ENCODE measurements at places on chromosomes 2 and 18. TPM values are rescaled to one million over a fixed set of nuclear protein-coding genes. Genes with fewer than 3 reads are reported as not detected.

The NTSR2 gene
- total RNA-seq = not detected

GRCh38 chr2:50345701-50346591, 686.0 kb downstream of the NRXN1 start:
- no peak for DNase-seq

- no peak for DNase-seq
Measured at GRCh38 chr2:56860991-56861390, 677.2 kb downstream of the CCDC85A start.

DNA sequence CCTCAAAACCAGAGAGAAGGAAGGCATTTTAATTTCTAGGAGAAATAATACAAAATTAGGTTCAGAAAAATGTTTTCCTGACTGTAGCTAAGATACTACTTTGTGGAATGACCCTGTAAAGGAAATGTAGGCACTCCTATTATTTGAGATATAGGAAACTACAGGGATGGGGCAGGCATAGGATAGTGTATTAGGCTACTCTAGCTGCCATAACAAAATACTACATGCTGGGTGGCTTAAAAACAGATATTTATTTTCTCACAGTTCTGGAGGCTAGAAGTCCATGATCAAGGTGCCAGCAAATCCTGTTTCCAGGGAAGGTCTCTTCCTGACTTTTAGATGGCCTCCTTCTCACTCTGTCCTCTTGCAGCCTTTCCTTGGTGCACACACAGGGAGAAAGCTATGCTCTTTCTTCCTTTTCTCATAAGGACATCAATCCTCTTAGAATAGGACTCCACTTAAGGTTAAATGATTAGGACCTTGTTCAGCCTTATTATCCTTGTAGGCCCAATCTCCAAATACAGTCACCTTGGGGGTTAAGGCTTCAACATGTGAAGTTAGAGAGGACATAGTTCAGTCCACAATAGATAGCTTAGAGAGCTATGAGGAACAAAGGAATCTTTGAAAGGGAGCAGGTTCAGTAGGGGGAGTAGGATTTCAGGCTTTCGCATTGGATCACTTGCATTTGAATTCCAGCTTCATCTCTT, 14.0 kb upstream of the CAVIN2 start:
- no peak for DNase-seq

The SEMA4F gene
- total RNA-seq = 5.7 TPM

DNA sequence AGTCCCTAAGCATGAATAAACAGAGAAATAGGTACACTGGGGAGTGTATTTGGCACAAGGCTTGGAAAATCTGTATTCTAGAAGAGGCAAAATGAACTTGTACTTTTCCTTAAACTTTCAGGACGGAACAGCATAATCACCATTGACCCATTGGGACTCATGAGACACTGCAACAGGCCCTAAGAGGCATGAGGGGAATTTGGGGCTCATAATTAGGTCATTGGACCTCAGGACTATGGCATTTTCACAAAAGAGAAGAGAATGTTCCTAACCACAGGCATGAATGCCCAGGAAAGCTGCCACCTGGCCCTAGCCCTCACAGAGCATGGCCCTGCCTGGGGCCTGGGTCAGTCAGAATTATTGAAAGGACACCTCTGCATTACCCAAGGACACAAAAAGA, 67.9 kb upstream of the PIK3C3 start:
- no peak for DNase-seq

- peak; percentile 94 for DNase-seq
Measured at GRCh38 chr2:27217173-27218121, at the start of gene CAD. Gene CAD, plus strand, starts transcription at chr2:27217369. Its CDS starts 183 bp downstream, at chr2:27217552.

The PIEZO2 gene
- total RNA-seq = not detected

DNA sequence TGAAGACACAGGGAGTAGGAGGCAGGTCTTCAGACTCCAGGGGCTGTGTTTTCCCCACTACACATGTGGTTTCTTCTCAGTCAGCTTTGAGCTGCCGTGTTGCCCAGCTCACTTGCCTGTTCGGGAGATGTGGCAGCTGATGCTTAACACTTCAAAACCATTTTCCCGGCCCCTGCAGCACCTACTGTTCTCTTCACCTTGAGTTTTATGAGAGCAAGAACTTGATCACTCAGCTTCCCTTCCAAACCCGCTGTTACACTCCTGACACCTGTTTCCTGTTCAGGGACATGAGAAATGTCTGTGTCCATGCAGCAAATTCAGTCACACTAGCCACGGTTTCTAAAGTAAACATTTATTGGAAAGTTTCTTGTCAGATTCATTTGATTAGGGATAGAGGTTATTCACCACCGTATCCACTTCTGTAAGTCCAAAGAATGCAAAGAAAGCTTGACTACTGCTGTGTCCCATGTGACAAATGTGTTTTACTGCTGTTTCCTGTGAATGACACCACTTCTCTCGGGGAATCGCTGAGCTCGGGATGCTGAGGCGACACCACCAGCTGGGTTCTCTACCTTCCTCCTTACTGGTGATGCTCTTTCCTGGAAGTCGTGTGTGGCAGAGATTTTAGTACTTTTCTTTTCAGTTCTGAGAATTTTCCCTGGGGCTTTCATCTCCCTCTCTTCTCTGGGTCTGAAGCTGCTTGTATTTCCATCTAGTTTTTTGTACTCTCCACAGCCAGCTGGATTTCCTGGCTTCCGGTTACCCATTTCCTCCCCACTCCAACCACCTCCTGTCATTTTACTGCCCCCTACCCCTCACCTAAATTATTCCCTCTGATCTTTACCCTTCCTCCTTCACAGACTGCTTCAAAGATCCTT, 91.7 kb downstream of the KLF7 start:
- peak; percentile 61 for DNase-seq

DNA sequence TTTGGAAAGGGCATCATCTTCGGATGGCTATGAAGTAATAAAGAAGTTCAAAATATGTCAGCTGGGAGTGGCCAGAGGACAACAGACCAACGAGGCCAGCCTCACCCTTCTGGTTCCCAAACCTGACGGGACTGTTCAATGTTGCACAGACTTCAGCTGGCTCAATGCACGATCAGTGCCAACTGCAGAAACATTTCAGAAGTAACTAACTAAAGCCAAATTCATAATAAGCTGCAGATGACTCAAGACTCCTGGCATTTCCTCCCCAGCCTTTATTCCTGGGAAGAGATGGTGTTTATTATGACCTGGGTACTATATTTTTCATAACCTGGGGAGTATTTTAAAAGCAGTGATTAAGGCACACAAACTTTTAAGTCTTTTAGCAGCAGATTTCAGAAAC, 3.8 kb upstream of the ATP6V1C2 start:
- DNase-seq = no peak

GRCh38 chr2:200263279-200263678, 43.2 kb upstream of the SPATS2L start:
- no peak for DNase-seq

DNA sequence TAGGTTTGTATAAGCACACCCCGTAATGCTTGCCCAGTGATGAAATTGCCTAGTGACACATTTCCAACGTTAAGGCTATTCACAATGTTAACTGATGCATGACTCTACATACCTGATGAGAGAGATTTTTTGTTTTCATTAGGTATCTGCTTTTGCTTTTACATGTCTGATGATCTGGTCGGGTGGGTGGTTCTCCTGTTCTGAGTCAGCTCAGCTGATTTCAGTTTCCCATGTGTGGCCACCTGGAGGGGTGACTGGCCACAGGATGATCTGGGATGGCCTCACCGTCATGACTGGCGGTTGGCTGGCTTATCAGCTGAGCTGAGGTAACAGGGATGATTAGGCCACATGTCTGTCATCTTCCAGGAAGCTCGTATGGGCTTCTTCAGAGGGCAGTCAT, 33.8 kb upstream of the ACYP2 start:
- peak; percentile 76 for DNase-seq

The LTBP1 gene
- 0.26 TPM for total RNA-seq

The CABYR gene
- 0.83 TPM for total RNA-seq

DNA sequence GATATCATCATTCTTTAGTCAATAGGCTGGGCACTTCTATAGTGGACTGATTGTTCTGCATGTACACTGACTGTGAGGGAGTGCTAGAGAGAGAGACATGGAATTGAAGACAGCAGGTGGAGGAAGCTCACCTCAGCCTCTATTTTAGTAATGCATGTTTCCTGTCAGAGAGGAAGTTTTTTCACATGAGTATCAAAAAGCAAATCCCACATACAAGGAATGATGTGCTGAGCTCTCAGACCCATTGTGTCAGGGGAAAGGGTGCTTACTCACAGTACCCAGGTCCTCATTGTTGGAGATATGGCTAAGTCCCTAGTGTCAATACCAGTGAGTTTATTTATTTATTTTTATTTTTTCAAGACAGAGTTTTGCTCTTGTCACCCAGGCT, 9.9 kb upstream of the CDK15 start:
- DNase-seq = no peak
